ENCODE measurements at places on chromosomes 7 and 10.
A peak's percentile ranks its signal among the peaks of the same experiment; 100 is the strongest.

GRCh38 chr10:3619241-3619640 lies 165.8 kb downstream of the KLF6 start:
- no peak for DNase-seq
- peaks cover 17% of the 10 kb centered on the region for H3K36me3 ChIP-seq
- no peaks in the 10 kb centered on the region for H3K27me3 ChIP-seq
- peaks cover 3% of the 10 kb centered on the region for H3K4me1 ChIP-seq

- DNase-seq = no peak
- no peaks in the 10 kb centered on the region for H3K27me3 ChIP-seq
Measured at GRCh38 chr10:110802551-110803238, 69.0 kb upstream of the PDCD4 start.

DNA sequence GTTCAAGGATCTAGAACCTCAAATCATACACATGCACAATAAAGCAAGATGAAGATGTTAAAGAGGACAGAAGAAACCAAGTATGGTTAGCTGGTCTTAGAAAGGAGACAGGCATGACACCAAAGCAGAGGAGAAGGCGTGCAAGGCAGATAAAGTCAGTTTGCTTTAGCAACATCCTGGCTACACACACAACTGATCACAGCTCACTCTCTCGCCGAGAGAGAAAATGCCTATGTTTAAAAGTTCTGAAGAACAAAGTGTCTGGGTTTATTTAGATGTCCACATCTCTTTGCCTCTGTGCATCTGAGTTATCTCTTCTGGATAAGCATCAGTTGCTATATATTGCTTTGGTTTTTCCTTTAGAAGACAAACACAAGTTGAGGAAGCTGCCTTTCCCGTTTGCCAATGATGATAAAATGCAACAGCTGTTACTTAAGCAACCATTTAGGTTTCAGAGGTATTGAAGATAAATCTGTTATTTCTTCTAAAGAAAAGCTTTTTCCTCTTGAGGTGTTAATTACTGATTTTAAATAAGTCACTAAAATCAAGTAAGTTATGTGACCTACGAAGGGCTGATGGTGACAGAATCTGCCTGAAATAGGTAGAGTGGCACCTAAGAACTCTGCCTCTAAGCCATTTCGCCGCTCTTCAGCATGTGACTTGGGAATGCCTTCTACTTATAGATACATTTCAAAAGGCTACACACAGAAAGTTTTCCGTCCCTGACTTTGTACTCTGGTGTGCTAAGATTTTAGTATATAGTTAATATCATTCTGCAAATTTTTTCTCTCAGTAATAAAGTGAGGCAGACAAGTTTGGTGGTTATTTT lies 146.2 kb upstream of the ASAH2 start:
- no peak for DNase-seq
- no peaks in the 10 kb centered on the region for H3K36me3 ChIP-seq
- H3K27me3 ChIP-seq = no peaks in the 10 kb centered on the region

DNA sequence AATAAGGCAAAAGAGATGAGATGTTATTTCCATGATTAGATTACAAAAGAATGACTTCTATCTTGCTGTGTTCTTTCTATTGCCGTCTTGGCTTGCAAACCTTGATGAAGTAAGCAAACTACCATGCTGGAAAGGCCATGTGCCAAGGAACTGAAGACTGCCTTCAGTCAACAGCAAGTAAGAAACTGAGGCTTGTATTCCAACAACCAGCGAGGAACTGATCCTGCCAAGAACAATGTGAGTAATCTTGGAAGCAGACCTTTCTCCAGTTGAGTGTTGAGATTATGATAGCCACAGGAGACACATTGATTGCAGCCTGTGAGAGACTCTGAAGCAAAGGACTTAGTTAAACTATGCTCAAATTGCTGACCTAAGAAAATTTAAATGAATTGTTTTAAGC lies 164.6 kb upstream of the GRM3 start:
- H3K27ac ChIP-seq = no peak overlapping the region
- no peak overlapping the region for H3K4me3 ChIP-seq
- no peaks in the 10 kb centered on the region for H3K4me1 ChIP-seq
- no peaks in the 10 kb centered on the region for H3K36me3 ChIP-seq
- DNase-seq = no peak

DNA sequence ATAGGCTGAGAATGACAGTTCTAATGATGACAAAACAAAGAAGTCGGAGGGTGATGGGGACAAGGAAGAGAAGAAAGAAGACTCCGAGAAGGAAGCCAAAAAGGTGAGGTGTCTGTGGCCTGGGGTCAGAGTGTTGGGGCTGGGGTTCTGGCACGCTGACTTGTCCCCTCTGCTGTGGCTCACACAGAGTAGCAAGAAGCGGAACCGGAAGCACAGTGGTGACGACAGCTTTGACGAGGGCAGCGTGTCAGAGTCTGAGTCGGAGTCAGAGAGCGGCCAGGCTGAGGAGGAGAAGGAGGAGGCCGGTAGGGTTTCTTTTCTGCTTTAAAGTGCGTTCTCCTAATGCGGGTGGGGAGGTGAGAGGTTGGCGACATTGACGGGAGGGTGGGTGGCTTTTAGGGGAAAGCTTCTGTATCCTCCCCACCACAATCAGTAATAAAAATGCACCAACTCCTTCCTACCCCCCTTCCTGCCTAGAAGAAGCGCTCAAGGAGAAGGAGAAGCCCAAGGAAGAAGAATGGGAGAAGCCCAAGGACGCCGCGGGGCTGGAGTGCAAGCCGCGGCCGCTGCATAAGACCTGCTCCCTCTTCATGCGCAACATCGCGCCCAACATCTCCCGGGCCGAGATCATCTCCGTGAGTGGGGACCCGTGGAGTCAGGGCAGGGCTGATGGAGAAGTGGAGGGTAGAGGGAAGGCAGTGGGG lies 4.6 kb downstream of the UFSP1 start:
- DNase-seq = no peak
- no peak overlapping the region for H3K27ac ChIP-seq
- H3K4me1 ChIP-seq = no peaks in the 10 kb centered on the region
- 0 out of 3 replicates have a peak overlapping the region, but pooled peaks have one; percentile 7 for H3K4me3 ChIP-seq

DNA sequence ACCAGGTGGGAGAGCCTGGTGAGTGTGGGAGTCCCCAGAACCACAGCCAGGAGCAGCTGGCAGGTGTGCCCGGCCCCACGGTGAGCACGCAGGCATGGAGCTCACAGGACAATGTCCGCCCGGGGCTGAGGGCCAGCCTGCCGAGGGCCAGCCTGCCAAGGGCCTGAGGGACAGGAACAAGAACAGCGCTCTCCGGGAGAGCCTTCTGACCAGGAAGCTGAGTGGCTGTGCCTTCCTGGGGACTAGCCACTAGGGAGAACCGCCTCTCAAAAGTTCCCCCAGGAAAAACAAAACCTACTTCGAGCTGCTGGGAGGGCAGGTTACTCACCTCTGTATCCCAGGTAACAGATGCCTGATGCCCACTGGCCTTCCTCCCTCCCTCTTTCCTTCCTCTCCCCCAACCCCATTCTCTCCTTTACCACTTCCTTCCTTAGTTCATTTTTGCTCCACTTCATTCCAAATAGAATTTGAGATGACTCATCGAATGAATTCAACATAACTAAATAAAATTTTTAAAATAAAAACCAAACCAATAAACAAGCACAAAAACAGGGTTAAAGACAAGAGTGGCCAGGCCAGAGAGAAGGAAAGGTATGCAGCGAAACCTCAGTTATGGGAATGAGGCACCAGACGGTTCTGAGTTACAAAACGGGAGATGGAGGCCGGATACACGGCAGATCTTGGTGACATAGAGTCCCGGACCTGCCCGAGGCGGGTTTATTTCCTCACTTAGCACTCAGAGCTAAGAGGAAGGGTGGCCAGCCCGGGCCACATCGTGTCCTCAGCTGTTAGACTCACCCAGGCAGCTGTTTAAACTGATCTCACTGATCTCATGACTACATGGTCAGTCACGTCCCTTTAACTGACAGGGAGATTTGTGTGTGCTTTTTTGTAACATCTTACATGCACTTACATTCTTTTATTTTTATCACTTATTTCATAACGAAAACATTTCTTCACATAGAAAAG lies 128.5 kb downstream of the TNS3 start:
- H3K36me3 ChIP-seq = no peaks in the 10 kb centered on the region
- H3K27ac ChIP-seq = no peak overlapping the region
- DNase-seq = no peak
- no peak overlapping the region for H3K4me3 ChIP-seq
- no peaks in the 10 kb centered on the region for H3K4me1 ChIP-seq

- DNase-seq = no peak
- H3K36me3 ChIP-seq = no peaks in the 10 kb centered on the region
- H3K27ac ChIP-seq = no peak overlapping the region
- H3K27me3 ChIP-seq = no peaks in the 10 kb centered on the region
- H3K4me1 ChIP-seq = peaks cover 2% of the 10 kb centered on the region
Measured at GRCh38 chr10:45278860-45279498, 36.4 kb downstream of the OR13A1 start.

GRCh38 chr7:65463184-65463583 lies 89.5 kb downstream of the ZNF92 start:
- no peaks in the 10 kb centered on the region for H3K27me3 ChIP-seq
- no peaks in the 10 kb centered on the region for H3K4me1 ChIP-seq
- DNase-seq = no peak
- no peak overlapping the region for H3K27ac ChIP-seq
- H3K4me3 ChIP-seq = no peak overlapping the region
- H3K36me3 ChIP-seq = no peaks in the 10 kb centered on the region

DNA sequence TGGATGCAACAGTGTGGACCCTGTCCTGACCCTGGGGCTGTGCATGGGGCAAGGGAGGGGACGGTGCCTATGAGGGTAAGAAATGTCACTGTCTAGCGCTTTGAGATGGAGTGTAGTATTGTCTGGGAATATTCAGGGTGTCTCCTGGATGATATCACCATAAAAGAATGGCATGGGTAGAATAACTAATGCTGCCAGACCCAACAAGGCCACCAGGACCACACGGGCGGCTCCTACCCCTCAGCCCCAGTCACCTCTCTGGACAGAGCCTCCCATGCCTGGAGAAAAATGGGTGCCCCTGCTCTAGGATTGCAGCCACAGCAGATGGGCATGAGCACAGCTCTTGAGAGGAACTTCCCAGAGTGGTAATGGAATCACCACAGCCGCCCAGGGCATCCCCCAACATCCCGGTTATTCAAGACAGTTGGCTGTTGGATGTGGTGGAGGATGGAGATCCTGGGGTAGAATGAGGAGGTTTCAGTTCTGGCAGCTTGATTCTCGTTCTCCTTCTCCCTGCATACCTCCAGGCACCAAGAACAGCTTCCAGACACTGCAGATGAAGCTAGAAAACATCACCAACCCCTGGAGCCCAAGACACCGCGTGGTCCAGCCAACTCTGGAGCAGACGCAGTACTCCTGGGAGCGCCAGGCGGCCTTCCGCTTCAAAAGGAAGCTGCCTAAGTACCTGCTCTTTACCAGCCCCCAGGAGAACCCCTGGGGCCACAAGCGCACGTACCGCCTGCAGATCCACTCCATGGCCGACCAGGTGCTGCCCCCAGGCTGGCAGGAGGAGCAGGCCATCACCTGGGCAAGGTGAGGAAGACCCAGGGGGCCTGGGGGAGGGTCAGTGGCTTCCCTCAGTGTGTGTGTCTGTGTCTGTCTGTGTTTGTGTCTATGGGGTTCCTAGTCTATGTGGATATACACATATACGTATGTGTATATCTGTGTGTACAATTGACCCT lies 6.2 kb downstream of the AOC1 start:
- no peaks in the 10 kb centered on the region for H3K36me3 ChIP-seq
- no peak overlapping the region for H3K4me3 ChIP-seq
- peak; percentile 25 for DNase-seq
- no peaks in the 10 kb centered on the region for H3K27me3 ChIP-seq
- H3K4me1 ChIP-seq = no peaks in the 10 kb centered on the region

DNA sequence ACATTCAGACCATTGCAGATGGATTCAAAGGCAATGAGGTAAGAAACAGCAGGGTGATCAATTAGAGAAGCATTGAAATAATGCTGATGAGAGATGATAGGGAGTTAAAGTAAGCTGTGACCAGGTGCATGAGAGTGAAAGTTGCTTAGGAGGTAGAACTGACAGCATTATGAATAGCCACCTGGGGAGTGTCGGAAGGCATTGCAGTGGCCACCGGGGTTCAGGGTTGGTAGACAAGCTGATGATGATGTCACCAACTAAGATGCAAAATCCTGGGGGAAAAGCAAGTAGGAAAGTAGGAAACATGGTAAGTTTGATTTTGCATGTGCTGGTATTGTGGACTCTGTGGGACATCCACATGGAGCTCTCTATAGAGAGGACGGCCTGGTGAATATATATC lies 211.9 kb upstream of the ETV1 start:
- H3K36me3 ChIP-seq = no peaks in the 10 kb centered on the region
- H3K27ac ChIP-seq = no peak overlapping the region
- H3K4me1 ChIP-seq = no peaks in the 10 kb centered on the region
- DNase-seq = no peak
- no peak overlapping the region for H3K4me3 ChIP-seq
- H3K27me3 ChIP-seq = no peaks in the 10 kb centered on the region

GRCh38 chr10:103845972-103846371 lies 9.4 kb downstream of the SH3PXD2A start:
- H3K27ac ChIP-seq = no peak overlapping the region
- H3K36me3 ChIP-seq = no peaks in the 10 kb centered on the region
- peaks cover 3% of the 10 kb centered on the region for H3K4me1 ChIP-seq
